Stomach (tissue), 19 donors: ENCODE measurements at places on chromosomes 1 and 21. TPM values are rescaled to one million over a fixed set of nuclear protein-coding genes. Genes with fewer than 3 reads are reported as not detected.
A peak's percentile ranks its signal among the peaks of the same experiment; 100 is the strongest.

EDARADD gene
- 12.3 TPM for total RNA-seq

FNDC5 gene
- total RNA-seq, result not detected

KRTAP10-2 gene
- not detected for total RNA-seq

ALX3 gene
- total RNA-seq, result not detected

DNA sequence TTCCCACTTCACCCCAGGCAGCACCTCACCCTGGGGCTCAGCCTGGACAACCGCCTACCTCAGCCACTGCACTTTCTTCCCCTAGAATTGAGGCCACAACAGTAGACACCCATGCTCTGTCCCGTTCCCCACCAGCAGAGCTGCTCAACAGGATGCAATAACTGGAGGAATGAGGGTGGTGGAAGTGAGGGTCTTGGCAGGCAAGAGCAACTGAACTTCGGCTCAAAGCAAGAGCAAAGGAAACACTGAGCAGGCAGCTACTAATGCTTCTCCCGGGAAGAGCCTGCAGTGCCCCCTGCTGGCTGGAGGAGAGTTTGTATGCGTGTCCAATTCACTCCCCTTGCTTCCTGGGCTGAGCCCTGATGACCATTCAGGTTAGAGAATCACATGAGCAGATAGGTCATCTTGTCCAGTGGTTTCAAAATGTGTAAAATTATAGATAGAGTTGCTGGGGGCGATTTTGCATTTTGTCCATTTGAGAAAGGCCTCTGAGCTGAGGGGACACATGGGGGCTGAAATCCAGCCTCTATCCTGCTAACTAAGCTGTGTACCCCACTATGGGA, 13.9 kb downstream of the NT5C1A start:
- no peaks in the 10 kb centered on the region for H3K4me1 ChIP-seq
- H3K27me3 ChIP-seq, result peaks cover 15% of the 10 kb centered on the region
- DNase-seq, result peak; percentile 69
- H3K36me3 ChIP-seq, result no peaks in the 10 kb centered on the region
- H3K27ac ChIP-seq, result no peak overlapping the region
- no peak overlapping the region for H3K4me3 ChIP-seq

DNA sequence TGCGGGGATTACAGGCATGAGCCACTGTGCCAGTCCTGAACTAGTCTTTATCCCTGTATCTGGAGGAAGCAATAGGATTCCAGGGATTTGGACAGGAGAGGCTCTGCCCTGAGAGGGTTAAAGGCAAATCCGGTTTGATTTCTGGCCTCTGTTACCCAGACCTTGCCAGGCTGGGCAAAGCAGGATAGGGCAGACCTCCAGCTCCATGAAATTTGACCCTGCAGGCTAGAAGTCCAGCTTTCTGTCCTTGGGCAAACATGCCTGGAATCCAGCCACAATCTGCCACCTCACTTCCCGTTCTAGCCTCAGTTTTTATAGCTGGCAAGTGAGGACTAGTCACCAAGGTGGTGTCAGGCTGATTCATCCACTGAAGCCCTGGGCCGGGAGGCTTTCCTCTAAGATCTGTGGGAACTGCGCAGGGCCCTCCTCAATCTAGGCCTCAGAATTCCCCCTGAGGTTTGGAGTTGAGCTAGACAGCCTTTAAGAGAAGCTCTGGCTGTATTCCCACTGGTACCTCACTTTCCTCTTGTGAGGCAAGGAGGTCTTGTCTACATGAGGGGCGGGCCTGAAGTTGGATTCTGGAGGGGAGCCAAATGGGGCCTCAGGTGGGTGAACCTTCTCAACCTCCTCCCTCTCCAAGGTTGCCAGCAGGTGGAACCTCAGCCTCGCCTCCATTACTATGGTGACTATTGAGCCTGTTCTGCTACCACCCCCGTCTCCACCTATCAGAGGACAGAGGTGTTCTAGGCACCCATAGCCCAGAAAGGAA, 7.0 kb upstream of the P3R3URF start:
- peak; percentile 94 for DNase-seq
- peak overlapping the region; percentile 90 for H3K27ac ChIP-seq
- H3K4me3 ChIP-seq, result peak overlapping the region; percentile 37

GRCh38 chr1:151408891-151409290, 9.5 kb downstream of the PSMB4 start:
- no peak for DNase-seq
- H3K36me3 ChIP-seq, result peaks cover 70% of the 10 kb centered on the region
- H3K27ac ChIP-seq, result no peak overlapping the region

GRCh38 chr1:13764588-13765332, 64.8 kb downstream of the PRDM2 start:
- H3K27ac ChIP-seq, result no peak overlapping the region
- no peak for DNase-seq
- no peak overlapping the region for H3K4me3 ChIP-seq
- no peaks in the 10 kb centered on the region for H3K27me3 ChIP-seq
- no peaks in the 10 kb centered on the region for H3K36me3 ChIP-seq
- H3K4me1 ChIP-seq, result peaks cover 89% of the 10 kb centered on the region

DNA sequence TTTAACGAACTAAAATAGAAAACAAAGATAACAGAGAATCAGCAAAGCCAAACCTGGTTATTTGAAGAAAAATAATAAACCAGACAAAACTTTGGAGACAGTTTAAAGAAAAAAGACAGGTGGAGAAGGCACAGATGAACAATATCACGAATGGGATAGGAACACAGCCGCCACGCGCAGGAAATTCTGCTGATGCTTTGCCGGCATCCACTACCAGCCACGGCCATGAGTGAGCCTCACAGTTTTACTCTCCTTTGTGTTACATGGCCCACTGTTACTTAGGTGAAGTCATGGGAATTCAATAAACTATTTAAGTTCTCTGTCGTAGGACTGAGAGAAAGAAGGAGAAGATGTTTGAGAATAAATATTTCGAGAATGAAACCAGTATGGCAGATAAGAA, 503.4 kb downstream of the TTLL7 start:
- no peak overlapping the region for H3K4me3 ChIP-seq
- H3K27ac ChIP-seq, result no peak overlapping the region
- H3K27me3 ChIP-seq, result no peaks in the 10 kb centered on the region
- H3K36me3 ChIP-seq, result no peaks in the 10 kb centered on the region
- H3K4me1 ChIP-seq, result peaks cover 3% of the 10 kb centered on the region

DNA sequence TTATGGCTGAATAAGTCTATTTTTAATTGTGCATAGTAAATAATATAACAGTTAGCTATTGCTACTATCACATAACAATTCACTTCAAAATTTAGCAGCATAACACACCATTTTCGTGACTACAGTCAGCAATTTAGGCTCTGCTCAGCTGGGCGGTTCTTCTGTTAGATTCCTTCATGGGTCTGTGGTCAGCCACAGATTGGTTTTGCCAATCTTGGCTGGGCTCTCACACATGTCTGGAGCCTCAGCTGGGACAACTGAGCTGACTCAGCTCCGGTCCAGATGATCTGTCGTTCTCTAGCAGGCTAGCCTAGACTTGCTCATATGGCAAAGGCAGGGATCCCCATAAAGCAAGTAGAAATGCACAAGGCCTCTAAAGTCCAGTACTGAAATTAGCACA, 15.1 kb upstream of the CDC42BPA start:
- no peak for DNase-seq
- no peaks in the 10 kb centered on the region for H3K36me3 ChIP-seq
- H3K27ac ChIP-seq, result no peak overlapping the region
- no peaks in the 10 kb centered on the region for H3K4me1 ChIP-seq

- H3K27me3 ChIP-seq, result no peaks in the 10 kb centered on the region
- H3K4me3 ChIP-seq, result no peak overlapping the region
- no peak for DNase-seq
- no peak overlapping the region for H3K27ac ChIP-seq
These were observed 144.7 kb upstream of the KIF26B start for GRCh38 chr1:245010018-245010614.

GRCh38 chr1:180947901-180948640, 35.4 kb downstream of the KIAA1614 start:
- H3K4me3 ChIP-seq, result no peak overlapping the region
- no peak overlapping the region for H3K27ac ChIP-seq
- peaks cover 4% of the 10 kb centered on the region for H3K36me3 ChIP-seq
- DNase-seq, result no peak
- H3K27me3 ChIP-seq, result no peaks in the 10 kb centered on the region

DNA sequence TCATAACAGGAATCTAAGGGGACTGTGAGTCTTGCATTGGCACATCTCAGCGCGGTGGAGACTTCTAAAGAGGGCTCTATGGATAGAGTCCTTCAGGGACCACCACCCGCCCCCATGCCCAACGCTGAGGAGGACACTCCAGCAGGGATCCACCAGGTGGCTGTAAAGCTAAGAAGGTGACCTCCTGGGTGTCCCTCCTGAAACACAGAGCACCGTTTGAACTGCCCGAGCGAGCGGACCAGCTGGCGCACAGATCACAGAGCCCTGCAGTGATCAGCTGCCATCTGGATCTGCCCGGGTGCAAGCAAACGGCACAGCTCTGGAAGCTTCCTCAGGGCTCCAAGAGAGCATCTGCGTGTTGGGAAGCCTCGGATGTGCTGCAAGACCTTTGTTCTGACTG, 51.3 kb upstream of the LYST start:
- no peak for DNase-seq
- peak overlapping the region; percentile 78 for H3K27ac ChIP-seq
- no peaks in the 10 kb centered on the region for H3K27me3 ChIP-seq
- no peaks in the 10 kb centered on the region for H3K36me3 ChIP-seq

DNA sequence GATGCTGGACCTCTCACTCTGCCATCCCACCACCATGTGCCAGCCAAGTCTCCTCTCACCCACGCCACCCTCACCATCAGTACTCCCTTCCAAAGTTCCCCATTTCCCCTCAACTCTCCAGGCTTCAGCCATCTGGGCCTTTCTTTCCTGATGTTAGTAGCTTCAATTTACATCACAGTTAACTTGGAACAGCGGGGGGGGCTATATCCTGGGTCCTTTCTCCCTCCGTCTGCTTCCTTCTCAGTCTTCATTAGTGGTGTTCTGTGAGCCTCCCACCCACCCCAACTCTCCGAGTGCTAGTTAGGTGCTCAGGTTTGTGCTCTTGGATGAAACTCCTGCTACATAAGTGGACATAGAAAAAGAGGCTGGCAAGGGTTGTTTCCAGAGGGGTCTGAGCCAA, 31.9 kb downstream of the KCNC4 start:
- no peak overlapping the region for H3K27ac ChIP-seq
- H3K27me3 ChIP-seq, result no peaks in the 10 kb centered on the region
- no peak for DNase-seq

DNA sequence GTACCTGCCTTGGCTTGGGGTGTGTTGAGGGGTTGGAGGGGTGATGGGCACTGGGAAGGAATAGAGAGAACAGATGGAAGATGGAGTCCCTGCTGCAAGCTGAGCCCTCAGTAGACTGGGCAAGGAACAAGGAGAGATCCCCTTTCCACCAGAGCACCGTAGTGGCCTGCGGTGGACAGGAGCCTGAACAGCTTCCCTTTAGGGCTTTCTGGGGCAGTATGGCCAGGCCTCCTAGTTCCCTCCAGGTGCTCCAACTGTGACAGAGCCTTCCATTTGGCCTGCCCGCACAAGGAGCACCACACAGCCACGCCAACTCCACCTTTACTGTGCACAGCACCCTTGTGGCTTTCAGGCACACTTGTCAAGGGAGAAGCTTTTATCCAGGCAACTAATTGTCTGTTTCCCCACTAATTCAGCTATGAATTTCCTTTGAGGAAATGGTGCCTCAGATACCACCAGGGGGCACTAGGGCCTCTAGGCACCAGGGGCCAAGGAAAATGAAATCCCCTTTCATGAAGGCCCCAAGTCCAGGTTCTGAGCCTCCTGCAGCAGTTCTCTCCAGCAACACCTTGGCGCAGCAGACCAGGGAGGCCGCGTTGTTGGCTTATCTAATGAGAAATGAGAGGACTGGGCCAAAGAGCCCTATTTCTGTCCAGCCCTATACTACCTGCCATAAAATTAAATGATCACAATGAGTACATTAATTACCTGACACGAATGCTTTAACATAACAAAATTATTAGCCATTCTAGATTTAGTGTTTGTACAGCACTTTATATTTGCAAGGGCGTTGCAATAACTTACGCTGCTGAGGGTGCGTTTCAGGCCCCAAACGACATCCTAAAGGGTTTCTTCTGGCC, 23.1 kb upstream of the ERI3 start:
- H3K27me3 ChIP-seq, result no peaks in the 10 kb centered on the region
- H3K4me3 ChIP-seq, result no peak overlapping the region
- no peaks in the 10 kb centered on the region for H3K36me3 ChIP-seq
- H3K27ac ChIP-seq, result no peak overlapping the region
- DNase-seq, result peak; percentile 78
